COLO829 (cell line): ENCODE measurements at places on chromosomes 13 and 19.

- peak; percentile 7 for DNase-seq
Measured at GRCh38 chr13:99322297-99323103, 15.3 kb upstream of the GPR183 start.

- DNase-seq = peak; percentile 50
Measured at GRCh38 chr19:11286312-11286974, 9.5 kb upstream of the TSPAN16 start.

GRCh38 chr13:51912511-51913225 lies 50.9 kb downstream of the CCDC70 start:
- no peak for DNase-seq

GRCh38 chr13:111506125-111506524 lies 185.7 kb downstream of the TEX29 start:
- no peak for DNase-seq

- DNase-seq = peak; percentile 81
Measured at GRCh38 chr19:8526345-8527091, 12.6 kb upstream of the ZNF414 start.

GRCh38 chr13:76516013-76516412 lies 370.2 kb downstream of the KCTD12 start:
- DNase-seq = no peak

GRCh38 chr13:78608252-78608687 lies 4.9 kb upstream of the POU4F1 start:
- DNase-seq = no peak

DNA sequence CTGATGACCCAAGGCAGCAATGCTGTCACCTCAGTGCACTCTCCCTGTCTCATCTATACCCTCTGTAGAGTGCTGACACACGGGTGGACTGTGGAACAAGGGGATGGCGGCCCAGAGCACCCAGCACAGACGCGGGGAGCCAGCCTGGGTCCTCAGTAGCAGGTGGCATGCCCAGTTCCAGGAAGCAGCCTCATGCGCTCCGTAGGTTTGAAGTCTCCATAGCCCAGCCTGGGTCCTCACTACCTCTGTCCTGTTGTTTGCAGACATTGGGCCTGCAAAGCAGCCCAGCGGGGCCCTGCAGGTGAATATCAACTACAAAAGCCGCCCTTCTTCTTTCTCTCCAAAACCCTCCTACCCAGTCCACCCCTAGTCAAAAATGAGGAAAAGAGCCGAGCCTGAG lies 5.0 kb upstream of the SLC7A9 start:
- no peak for DNase-seq

- DNase-seq = no peak
Measured at GRCh38 chr19:3593156-3593555, 7.9 kb downstream of the GIPC3 start.

DNA sequence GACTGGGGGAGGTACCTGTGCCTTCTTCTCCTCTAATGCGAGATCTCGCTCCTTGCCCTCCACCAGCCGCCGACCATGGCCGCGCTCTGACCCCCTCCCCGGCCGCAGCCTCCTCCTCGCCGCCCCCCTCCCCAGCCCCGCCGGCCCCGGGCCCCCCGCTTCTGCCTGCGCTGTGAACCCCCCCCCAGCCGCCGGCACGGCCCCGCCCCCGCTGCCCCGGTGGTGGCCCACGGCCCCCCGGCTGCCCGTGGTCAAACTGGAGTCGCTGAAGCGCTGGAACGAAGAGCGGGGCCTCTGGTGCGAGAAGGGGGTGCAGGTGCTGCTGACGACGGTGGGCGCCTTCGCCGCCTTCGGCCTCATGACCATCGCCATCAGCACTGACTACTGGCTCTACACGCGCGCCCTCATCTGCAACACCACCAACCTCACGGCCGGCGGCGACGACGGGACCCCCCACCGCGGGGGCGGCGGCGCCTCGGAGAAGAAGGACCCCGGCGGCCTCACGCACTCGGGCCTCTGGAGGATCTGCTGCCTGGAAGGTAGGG lies at the start of gene CACNG8:
Gene CACNG8 (plus strand): TSS at position 51 of the 545 bp plus-strand sequence.
- no peak for DNase-seq

DNA sequence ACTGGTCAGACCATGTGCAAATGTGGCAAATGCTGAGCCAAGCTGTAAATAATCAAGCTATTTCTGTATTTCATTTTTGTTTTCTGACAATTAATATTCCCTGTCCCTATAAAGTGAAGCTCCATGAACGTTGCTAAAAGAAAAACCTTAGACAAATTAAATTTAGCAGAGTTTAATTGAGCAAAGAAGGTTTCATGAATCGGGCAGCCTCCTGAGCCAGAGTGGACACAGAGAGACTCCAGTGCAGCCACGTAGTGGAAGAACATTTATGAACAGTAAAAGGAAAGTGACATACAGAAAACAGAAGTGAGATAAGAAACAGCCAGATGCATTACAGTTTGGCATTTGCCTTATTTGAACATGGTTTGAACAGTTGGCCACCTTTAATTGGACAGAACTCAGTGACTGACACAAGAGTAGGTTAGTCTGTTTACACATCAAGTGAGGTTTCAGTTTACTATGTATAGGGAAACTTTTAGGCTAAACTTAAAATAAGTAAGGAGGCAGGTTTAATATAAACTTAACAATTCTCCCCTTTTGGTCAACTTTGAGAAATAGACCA lies 69.7 kb downstream of the UFM1 start:
- no peak for DNase-seq

DNA sequence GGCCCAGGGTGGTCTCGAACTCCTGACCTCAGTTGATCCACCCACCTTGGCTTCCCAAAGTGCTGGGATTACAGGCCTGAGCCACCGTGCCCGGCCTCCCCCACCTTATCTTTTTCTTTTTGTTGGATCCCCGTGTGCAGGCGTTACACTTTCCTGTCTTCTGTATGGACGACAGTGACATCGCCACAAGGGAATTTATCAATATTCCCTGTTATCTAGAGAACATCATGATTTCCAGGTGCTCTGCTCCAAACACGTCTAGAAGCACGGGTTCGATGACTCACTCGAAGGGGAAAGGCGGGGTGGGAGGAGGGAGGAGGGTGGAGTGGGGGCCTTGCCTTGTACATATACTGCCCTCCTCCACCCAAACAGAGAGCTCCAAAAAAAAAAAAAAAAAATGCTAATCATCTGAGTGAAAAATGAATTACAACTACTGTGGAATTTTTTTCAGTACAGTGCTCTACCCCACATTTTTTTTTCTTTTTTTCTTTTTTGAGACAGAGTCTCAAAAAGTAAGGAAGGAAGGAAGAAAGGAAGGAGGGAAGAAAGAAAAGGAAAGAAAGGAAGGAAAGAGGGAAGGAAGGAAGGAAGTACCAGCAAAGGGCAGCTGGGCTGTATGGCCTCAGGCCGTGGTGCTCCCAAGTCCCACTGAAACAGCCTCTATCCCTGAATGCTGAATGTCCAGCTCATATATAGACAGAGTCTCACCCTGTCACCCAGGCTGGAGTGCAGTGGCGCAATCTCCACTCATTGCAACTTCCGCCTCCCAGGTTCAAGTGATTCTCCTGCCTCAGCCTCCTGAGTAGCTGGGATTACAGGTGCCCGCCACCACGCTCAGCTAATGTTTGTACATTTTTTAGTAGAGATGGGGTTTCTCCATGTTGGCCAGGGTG lies 36.8 kb downstream of the INSR start:
- peak; percentile 58 for DNase-seq

DNA sequence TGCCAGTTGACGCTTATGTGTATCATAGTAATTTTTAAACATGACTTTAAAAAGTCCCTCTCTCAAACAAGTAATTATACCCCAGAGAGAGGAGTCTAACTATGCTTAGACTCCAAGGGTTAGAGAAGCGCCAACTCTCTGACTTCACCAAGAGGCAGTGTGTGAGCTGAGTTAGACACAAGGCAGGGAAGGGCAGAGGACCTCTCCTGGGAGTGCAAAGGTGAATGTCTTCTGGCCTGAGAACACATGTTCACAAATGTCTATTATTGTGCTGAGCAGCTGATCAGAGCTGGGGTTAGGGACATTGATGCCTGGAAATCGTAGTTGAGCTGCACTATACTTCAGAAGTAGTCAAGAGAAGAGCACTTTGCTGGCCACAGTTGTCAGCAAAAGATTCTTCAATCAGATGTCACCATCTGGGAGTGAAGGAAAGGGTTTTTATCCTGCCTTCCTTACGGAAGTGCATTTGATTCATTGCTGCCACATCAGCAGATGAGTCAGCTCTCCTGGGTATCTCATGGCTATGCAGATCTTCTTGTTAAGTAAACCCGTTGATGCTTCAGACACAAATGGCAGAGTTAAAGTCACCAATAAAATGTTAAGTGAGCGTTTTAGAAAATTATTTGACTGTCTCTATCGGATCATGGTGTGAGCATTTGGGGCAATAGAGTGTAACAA lies 283.2 kb upstream of the ARGLU1 start:
- no peak for DNase-seq

DNA sequence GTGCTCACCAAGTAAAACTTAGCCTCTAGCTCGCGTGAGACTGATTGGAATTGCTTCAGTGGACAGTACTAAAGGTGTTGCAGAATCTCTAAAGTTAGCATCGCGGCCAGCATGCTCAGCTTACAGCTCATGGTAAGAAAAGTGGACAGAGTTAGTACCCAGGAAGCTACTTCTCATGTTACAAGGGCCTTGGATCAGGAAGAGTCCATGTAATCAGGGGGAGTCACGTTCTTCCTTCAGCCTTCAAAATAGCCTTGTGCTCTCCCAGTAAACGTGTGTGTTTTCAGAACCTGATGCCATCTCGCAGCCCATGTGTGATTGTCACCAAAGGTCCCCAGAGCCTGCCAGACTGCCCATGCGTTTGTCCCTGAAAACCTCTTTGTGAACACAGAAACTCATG lies 195.8 kb upstream of the RNF113B start:
- DNase-seq = no peak

DNA sequence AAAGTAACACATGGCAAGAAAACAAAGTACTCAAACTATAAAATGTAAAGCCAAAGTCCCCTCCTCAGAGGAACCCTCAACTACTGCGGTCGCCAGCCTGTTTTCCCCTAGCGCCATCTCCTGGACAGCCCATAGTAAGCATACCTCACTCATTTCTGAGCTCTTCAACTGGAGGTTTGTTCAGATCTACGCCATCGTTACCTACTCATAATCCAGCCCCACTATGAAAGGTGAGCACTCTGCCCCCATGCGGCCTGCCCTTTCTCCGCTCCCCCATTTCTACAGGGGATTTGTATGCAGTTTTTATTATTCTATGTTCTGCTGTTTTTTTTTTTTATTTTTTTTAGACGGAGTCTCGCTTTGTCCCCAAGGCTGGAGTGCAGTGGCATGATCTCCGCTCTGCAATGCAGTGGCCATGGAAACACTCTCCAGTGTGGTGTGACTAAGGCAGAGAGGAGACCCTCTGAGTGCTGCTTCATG lies 26.2 kb downstream of the OPA3 start:
- DNase-seq = peak; percentile 64

DNA sequence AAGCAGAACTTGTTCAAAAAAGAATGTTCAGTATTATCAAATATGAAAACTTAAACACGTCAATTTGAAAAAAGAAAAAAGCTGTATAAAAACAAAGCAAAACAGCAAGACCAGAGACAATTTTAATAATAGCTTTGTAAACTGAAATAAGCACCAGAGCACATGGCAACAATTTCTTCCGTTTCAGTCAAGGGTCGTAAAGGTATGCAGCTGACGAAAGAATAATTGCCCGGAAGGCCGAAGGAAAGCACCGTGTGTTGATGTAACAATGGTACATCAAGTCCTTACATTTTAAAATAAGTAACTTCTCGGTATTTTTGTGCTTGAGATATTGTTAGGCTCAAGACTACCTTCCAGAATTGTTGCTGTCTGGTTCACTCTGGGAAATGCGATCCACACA lies 1.7 kb downstream of the PROSER1 start:
- no peak for DNase-seq

DNA sequence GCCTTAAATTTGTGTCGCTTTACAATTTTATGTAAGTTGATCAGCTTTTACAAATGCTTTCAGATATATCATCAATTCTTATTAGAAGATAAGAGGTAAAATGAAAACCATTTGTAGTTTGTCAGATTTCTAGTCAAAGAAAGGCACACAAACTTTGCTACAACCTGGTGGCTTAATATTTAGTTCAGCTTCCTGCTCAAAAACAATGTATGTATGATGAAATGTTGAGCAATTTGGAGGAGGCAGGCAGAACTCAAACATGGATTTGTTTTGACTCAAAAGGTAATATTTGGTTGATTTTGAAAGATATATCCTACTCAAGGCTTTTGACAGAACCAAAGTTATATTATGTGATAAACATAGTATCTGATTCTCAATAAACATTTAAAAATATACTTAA lies 24.2 kb downstream of the NEK5 start:
- DNase-seq = no peak

GRCh38 chr13:74243637-74244526 lies 109.7 kb upstream of the KLF12 start:
- no peak for DNase-seq

DNA sequence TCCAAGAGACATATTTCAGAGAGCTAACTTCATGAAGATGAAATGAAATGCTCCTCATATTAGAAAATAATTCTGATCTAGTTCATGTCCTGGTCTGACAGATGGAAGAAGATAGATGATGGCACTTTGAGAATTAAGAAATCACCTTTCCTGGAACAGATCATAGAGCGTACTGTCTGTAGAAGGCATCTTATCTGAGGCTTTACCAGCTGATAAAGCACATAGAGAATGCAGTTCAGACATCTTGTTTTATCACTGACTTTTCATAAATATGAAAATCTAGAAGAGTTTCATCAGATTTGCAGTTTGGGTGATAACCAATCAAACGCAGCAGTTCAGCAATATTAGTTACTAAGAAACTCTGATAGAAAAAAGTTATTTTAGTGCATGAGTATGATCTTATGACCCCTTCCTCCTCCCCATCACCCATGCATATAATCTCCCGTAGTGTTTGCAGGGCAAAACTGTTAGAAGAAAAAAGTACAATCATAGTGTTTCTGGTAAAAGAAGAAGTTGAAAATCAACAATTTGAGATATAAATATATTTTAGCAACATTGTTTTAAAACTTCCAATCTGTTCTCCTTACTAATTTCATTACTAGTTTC lies 585.2 kb downstream of the PCDH9 start:
- DNase-seq = no peak

- DNase-seq = no peak
Measured at GRCh38 chr13:23427342-23427843, 6.1 kb downstream of the SACS start.

DNA sequence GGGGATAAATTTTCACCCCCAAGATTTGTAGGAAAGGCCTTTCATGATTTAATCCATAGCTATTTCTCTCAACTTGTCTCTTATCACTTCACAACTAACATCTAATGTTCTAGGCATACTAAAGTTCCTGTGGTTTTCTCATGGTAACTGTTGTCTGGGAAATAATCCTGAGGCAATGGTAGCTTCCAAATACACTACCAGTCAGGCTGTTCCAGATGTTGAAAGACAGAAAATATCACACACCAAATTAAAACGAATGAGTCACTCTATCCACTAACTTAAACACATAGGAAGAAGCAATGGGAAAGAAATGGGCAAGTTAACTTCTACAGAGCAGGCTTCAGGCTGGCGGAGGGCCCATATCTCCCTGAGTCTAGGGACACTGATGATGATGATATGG lies 77.7 kb upstream of the MYO16 start:
- no peak for DNase-seq
